Cortex of kidney (tissue), 1 donor: ENCODE measurements at places on chromosomes 1 and 21.

GRCh38 chr1:150176593-150176992 is 26.9 kb downstream of the PLEKHO1 start:
- DNase-seq, result no peak

DNA sequence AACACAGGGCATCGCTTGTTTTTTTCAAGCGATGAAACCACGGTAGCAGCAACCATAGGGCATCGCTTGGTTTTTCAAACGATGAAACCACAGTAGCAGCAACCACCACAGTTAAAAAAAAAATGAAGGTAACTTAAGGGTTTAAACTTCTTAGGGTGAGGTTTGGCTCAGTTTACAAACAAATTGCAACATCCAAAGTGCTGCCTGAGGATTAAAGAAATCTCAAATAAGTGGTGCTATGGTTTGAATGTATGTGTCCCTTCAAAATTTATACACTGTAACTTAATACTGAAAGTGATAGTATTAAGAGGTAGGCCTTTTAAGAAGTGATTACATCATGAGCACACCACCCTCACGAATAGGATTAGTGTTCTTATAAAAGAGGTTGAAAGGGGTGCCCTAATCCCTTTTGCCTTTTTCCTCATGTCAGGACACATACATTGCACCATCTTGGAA is 6.4 kb upstream of the GBP5 start:
- no peak for DNase-seq

- DNase-seq, result no peak
These were observed 134.3 kb upstream of the ATP1B1 start for GRCh38 chr1:168972225-168972624.

DNA sequence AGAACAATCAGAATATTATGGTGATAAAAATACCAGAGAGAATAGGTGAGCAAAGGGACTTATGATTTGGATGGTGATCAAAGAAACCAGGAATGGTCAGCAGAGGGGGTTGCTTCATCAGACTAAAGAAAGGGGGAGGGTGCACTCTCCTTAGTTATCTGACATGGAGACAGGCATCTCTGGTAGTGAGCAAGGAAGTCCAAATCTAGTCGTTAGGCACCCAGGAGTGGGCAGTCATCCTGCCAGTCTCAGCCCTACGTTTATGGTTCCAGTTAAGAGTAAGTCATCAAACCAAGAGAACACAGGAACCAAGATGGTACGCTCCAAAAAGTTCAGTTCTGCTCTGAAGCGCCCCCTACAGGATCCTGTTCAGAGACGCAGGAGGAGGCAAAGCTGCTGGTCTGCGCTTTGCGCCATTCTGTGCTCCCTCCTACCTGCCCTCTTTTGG is 28.6 kb downstream of the EBNA1BP2 start:
- no peak for DNase-seq

GRCh38 chr1:166165661-166166328 is 1.0 kb downstream of the FAM78B start:
- no peak for DNase-seq

DNA sequence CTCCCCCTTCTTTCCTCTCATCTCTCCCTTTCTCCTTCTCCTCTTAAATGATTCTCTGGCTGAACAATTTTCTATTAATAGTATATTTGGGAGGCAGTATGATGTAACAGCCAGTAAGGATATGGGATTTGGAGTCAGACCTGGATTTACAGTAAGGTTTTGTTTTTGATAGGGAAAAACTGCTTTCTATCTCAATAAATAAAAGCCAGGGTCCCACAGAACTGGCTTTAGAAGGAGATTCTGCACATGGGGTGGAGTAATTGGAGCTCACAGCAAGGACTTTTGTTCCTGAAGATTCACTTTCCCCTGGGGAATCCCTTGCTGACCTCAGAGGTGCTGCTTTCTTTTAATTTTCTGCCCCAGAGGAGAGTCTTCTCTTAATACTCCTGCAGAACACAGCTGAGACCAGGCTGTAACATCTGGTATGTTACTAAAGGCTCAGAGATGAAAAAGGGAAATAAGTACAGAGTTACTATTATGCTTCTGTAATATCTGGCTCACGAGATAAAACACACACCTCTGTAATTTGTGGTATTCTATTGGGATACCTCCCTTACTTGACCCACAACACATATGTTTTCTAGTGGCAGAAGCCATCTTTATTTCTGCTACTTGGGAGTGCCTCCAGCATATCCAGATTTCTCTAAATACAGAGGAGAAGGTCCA is 13.4 kb downstream of the EPB41 start:
- no peak for DNase-seq

DNA sequence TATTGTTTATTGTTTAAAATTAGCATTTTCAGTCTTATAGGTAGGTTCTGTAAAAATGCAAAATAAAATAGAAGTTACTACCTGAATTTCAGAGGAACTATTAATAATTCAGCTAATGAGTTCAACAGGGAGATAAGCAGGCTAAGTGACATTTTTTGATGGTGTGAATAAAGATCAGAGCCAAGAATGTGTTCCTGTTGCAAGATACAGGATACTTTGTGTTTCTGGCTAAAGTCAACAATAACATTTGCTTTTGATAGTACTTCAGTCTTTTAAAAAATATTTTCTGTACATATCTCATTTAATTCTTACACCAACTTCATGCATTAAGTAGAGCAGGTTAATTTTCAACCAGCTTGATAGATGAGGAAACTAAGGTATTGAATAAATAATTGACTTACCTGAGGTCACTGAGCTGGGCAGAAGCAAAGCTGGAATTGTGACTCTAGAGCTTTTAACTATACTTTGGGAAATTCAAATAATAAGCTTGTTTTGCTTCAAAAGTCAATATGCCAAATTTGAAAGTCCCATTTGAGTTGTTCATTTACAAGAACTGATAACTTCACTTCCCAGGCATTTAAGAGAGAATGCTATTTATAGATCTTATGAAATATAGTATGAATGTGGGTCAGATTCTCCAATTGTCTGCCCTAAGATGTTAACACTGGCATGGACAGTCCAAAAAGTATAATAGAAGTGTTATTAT is 6.0 kb downstream of the GORAB start:
- no peak for DNase-seq
